Tibial nerve (tissue), 4 donors: ENCODE measurements at places on chromosomes 7 and 10. TPM values are rescaled to one million over a fixed set of nuclear protein-coding genes. Genes with fewer than 3 reads are reported as not detected.

Gene ZNF365
- 1.7 TPM for total RNA-seq

Gene RAPGEF5
- total RNA-seq, result 75.3 TPM

Gene WIPF3
- 3.3 TPM for total RNA-seq

Gene LRRC18
- not detected for total RNA-seq

Gene CALU
- 77.3 TPM for total RNA-seq

GRCh38 chr10:101230183-101230917 is 1.1 kb upstream of the LBX1 start:
- H3K27ac ChIP-seq, result no peak overlapping the region
- H3K27me3 ChIP-seq, result peaks cover 99% of the 10 kb centered on the region
- peak overlapping the region; percentile 26 for H3K4me3 ChIP-seq
- peaks cover 37% of the 10 kb centered on the region for H3K4me1 ChIP-seq
- no peaks in the 10 kb centered on the region for H3K36me3 ChIP-seq

- H3K27ac ChIP-seq, result no peak overlapping the region
- H3K4me1 ChIP-seq, result no peaks in the 10 kb centered on the region
- no peaks in the 10 kb centered on the region for H3K27me3 ChIP-seq
- peaks cover 13% of the 10 kb centered on the region for H3K36me3 ChIP-seq
- no peak for DNase-seq
These were observed 14.3 kb downstream of the MMS19 start for GRCh38 chr10:97483921-97484320.

DNA sequence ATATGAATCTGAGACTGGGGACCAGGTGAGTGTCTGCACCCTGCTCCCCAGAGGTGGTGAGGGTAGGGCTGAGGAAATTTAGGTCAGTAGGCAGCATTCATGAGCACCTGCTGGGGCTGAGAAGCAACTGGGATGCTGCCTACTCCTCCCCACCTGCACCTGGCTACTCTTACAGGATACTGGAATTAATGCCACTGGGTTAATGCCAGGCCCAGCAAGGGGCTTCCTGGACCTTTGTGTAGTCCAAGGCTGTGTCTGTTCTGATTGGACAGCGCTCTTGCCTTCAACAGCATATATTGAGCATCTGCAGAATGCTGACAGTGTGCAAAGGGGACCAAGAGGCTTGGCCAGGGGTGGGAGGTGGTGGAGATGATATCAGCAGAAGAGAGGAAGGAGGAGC is 32.1 kb downstream of the ADCYAP1R1 start:
- H3K27ac ChIP-seq, result no peak overlapping the region
- no peaks in the 10 kb centered on the region for H3K27me3 ChIP-seq
- H3K4me1 ChIP-seq, result no peaks in the 10 kb centered on the region
- DNase-seq, result no peak
- no peak overlapping the region for H3K4me3 ChIP-seq
- no peaks in the 10 kb centered on the region for H3K36me3 ChIP-seq

GRCh38 chr10:120950051-120950561 is 98.9 kb downstream of the WDR11 start:
- H3K36me3 ChIP-seq, result no peaks in the 10 kb centered on the region
- H3K4me3 ChIP-seq, result peak overlapping the region; percentile 43
- no peak for DNase-seq
- H3K27me3 ChIP-seq, result no peaks in the 10 kb centered on the region
- peaks cover 14% of the 10 kb centered on the region for H3K4me1 ChIP-seq
- no peak overlapping the region for H3K27ac ChIP-seq

DNA sequence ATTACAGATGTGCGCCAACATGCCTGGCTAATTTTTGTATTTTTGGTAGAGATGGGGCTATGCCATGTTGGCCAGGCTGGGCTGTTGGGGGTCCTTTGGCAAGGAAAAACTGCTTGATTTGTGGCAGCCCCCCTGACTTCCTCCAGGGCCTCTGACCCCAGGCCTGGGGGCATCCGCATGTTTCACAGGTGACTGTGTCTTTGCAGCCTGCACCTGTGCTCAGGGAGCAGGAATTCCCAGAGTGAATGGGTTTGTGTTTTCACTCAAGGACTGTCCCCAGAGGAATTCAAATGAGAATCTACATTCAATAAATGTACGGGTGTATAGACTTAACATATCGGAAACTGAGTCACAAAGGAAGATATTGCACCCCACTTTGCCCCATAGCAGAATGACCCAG is 11.6 kb upstream of the CLIP2 start:
- DNase-seq, result no peak
- no peaks in the 10 kb centered on the region for H3K27me3 ChIP-seq
- H3K36me3 ChIP-seq, result no peaks in the 10 kb centered on the region

DNA sequence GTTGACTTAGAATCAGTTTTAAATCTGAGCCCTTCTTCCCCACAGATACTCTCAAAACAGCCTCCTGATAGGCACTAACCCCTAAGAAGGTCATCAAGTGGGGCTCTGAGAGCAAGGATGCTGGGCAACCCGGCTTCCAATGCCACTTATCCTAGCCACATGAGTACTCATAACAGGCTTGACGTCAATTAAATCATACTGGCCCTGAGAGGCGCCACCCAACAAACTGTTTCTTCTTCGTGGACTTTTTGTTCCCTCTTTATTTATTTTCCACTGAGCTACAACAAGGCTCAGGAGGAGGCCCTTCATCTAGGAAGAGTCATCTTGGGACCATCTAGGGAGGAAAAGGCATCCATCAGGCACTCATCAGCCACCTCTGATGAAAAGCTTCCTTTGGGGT is 255.9 kb downstream of the KCNMA1 start:
- H3K27me3 ChIP-seq, result no peaks in the 10 kb centered on the region
- no peak for DNase-seq
- no peaks in the 10 kb centered on the region for H3K36me3 ChIP-seq
- no peak overlapping the region for H3K27ac ChIP-seq

GRCh38 chr10:86950349-86950748 is 7.1 kb downstream of the MMRN2 start:
- no peak overlapping the region for H3K4me3 ChIP-seq
- no peaks in the 10 kb centered on the region for H3K36me3 ChIP-seq
- no peaks in the 10 kb centered on the region for H3K27me3 ChIP-seq
- no peak overlapping the region for H3K27ac ChIP-seq

GRCh38 chr10:18533896-18534295 is 117.5 kb downstream of the NSUN6 start:
- DNase-seq, result no peak
- H3K36me3 ChIP-seq, result peaks cover 53% of the 10 kb centered on the region
- H3K4me3 ChIP-seq, result no peak overlapping the region
- H3K27me3 ChIP-seq, result no peaks in the 10 kb centered on the region
- H3K27ac ChIP-seq, result no peak overlapping the region

- no peak for DNase-seq
- peaks cover 40% of the 10 kb centered on the region for H3K4me1 ChIP-seq
- no peaks in the 10 kb centered on the region for H3K27me3 ChIP-seq
- H3K27ac ChIP-seq, result peak overlapping the region; percentile 47
- H3K4me3 ChIP-seq, result no peak overlapping the region
These were observed 4.9 kb downstream of the SMARCD3 start for GRCh38 chr7:151243408-151244195.
